MG63 (cell line): ENCODE measurements at places on chromosomes 5 and 9. TPM values are rescaled to one million over a fixed set of nuclear protein-coding genes. Genes with fewer than 3 reads are reported as not detected.
A peak's percentile ranks its signal among the peaks of the same experiment; 100 is the strongest.

PLAC8L1 gene
- total RNA-seq: not detected in 2 replicates

PCDHGB1 gene
- 0.59 and 1.3 TPM in 2 replicates for total RNA-seq

SPATA31A3 gene
- not detected in 2 replicates for total RNA-seq

IFNA14 gene
- total RNA-seq: not detected in 2 replicates

SPATA6L gene
- total RNA-seq: not detected in 2 replicates

SEMA6A gene
- total RNA-seq: not detected in 2 replicates

FOXD4L5 gene
- not detected in 2 replicates for total RNA-seq

DNA sequence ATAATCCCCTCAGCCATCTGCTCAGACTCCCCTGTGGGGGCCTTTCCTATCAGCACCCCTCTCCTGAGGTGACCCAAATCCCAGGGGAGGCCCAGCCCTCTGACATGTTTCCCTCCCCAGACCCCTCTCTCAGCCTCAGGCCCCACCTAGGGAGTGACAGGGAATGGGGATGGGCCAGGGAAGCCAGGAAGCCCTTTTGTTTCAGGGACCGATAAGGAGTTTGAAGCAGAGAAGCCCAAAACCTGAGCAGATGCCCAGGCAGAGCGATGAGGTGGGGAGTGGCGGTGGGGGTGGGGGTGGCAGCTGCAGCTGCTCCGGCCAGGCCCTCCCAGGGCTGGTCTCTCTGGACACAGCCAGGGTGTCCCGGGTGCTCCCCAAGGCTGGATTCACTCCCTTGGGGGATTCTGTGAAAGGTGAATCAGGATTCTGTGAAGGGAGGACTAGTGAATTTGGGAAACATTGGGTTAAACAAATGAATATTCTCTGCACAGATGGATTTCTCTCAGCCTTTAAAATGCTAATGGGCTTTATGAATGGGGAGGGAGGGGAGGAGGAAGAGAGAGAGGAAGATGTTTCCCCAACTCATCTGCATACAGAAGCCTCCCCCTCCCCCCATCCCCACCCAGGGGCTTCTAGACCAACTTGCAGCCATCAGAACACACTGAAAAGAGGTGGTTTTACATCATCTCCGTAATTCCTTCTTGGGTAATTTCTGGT lies 17.4 kb downstream of the AKNA start:
- DNase-seq: no peak

DNA sequence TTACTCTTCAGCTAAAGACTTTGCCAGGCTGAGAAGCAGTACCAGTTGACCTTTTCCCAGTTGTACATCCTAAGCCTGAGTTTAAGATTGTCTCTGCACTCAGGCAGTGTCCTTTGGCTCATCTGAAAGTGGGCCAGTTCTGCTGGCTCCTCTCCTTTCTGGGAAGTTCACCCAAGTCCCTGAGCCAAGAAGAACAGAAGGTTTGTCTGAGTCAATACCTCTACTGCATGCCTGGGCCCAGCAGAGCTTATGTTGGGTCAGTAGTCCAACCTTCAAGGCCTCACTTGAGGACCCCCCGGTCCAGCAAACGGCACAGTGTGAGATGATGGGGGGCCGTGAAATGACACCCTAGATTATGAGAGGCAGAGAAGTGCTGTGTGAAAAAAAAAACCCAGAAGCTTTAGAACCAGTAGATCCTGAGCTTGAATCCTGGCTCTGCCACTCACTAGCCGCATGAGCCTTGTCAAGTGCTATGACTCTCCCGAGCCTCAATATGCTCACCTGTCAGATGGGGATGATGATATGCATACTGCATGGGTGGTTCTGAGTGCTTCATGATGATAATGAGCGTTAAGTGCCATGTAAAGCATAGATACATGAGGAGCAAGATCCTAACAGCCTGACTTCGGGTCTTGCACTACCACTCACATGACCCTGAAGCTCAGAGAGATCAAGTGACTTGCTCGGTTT lies 156.0 kb downstream of the MACROH2A1 start:
- DNase-seq: peak; percentile 93

DNA sequence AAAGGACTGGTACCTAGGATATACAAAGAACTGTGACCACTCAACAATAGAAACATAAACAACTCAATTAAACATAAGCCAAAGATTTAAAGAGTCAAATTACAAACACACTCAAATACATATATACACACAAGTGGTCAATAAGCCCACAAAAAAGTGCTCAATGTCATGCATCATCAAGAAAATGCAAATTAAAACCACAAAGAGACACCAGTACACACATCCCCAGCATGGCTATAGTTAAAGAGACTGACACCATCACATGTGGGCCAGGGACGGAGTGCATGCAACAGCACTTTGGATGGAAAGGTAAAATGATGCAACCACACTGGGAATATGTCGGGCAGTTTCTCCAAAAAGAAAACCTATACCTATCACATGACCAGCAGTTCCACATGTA lies 89.7 kb downstream of the CAAP1 start:
- DNase-seq: no peak

GRCh38 chr5:170782438-170782837 lies 1.1 kb upstream of the GABRP start:
- DNase-seq: no peak

GRCh38 chr9:113307396-113307975 lies 4.3 kb upstream of the RNF183 start:
- no peak for DNase-seq

DNA sequence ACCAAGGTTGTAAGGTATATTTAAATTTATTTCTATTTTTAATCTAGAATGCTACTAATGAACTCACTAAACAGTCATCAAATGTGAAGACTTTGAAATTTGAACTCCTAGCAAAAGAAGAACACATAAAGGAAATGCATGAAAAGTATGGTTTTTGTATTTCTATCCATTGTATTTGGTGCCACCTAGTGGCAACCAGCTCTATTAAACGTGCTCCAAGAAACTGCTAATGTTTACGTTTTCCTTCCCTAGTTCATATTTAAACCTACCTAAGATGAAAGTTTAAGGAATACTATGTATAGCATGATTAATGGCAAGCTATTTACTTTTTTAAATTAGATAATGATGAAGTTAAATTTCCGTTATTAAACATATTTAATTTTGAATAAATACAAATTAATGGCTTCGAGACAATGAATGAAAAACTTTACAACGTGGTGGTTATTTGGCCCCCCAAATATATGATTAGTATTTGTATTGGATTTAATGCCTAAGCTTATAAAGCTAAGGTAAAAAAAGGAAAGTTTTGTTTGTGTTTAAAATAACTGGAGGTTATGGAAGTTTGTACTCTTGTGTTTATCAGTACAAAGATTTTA lies 115.9 kb upstream of the SH3GL2 start:
- no peak for DNase-seq

- DNase-seq: no peak
These were observed 268.6 kb downstream of the CDH10 start for GRCh38 chr5:24376210-24376609.

DNA sequence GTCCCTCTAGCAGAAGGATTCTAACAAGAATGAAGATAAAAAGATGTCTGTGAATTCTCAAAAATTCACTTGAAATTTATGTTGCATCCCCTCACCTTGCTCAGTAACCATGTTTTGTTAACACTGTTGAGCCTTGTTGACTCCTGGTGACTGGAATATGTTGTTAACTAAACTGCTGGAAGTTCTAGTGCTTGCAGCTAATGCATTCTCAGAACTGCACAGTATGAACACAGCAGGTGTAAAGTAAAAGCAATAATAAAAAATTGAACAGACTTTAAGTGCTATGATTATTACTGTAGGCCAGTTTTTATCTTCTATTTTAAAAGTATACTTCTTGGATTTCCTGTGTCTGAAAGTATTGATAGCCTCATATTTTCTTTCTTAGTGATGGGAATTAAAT lies 388.7 kb upstream of the PTPRD start:
- DNase-seq: no peak

DNA sequence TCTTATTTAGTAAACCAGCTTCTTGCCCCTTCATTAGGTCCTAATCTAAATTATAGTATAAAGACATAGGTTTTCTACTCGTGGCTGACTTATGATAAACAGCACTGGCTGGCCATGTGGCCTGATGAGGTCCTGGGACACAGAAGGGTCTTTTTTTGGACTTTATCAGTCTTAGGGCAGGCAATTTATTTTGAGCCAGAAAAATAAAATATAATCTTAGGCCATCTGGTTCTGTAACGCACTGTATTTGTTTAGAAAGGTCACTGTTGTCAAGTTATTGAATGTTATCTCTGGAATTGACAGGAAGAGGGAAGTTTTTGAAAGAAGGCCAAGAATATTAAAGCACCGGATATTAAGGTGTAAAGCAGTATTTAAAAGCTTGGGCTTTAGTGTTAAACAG lies 53.9 kb downstream of the RFX3 start:
- no peak for DNase-seq

DNA sequence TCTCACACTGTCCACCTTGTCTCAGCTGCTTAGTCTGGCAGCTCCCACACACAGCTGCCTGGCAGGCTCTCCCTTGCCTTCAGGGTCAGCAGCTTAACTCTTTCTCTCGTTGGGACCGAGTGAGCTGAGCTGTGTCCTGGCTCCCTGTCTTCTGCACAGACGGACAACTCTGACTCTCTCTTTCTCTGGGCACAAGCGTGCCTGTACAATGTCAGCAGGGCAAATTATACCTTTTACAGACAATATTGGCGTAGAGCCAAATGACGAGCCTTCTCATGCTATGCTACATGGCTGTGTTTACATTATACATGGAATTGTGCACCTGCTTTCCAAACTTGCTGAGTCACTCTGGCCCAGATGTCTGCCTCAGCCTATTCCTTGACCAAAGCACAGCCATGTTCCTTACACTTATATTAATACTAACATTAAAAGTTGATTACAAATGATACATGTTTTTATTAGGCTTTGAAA lies 188.6 kb downstream of the CYLC2 start:
- peak; percentile 36 for DNase-seq

DNA sequence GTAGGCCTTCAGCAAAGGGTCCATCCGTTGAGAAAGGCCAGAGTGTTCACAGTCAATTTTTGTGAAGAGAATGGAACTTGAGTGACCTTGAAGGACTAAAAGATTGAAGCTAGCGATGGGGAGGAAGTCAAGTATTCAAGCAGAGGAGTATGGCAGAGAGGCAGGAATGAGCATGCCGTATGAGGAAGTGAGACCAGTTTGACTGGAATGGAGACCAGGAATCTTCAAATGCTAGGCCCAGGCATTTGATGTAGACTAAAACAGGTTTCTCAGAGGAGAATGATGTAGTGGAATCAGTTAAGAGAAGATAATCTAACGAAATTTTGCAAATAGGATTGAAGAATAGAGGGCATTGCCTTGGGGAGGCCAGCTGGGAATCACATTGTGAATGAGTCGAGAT lies 90.4 kb upstream of the SEMA6A start:
- no peak for DNase-seq

DNA sequence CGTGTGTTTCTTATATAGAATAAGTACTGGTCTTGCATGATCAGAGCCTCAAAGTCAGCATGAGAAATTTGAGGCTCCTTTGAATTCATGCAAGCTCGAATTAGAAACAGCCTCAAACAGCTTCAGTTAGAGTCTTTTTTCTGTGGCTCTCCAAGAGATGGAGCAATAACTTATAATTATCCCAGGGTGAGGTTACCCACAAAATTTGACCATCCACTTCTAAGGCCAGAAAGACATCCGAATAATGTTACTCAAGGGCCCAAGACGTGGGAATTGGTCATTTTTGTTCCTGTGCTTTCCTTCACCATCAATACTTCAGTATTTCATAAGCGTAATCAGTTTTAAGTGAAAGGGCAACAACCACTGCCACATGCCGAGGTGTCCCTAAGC lies 89.7 kb downstream of the DAPK1 start:
- no peak for DNase-seq

DNA sequence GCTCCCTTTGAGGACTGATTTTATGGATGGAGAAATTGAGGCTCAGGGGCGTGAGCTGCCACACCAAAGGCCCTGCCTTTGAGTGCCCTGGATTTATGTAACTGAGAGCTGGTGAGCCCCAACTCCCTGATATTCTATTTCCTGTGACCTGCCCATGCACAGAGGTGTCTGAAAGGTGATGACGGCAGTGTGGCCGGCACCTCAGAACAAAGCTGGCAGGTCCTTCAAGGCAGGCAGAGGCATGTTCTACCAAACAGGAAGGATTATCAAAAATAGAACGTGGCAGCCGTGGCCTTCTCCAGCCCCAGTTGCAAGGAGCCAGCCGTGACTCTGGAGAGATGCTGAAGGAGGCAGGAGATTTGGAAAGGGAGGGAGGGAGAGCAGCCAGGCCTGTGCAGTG lies 36.2 kb downstream of the INSYN2B start:
- no peak for DNase-seq

- no peak for DNase-seq
These were observed 265.3 kb upstream of the GAS1 start for GRCh38 chr9:87212605-87213021.

DNA sequence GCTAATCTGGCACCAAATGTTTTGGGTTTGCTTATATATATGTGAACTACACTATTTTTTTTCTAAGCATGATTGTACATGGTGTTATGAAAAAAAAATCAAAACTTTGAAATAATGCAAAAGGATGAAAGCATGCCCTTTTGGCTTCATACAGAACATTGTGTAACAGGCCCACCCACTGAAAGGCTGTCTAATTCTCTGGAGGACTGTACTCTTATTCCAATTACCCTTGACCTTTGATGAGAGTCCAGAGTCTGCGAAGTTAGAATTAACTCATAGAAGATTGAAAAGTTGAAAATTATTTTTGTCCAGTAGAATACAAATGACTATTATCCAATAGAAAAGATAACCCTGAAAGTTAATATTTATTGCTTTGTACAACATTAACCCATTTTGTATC lies 117.4 kb downstream of the ADAMTS12 start:
- no peak for DNase-seq

DNA sequence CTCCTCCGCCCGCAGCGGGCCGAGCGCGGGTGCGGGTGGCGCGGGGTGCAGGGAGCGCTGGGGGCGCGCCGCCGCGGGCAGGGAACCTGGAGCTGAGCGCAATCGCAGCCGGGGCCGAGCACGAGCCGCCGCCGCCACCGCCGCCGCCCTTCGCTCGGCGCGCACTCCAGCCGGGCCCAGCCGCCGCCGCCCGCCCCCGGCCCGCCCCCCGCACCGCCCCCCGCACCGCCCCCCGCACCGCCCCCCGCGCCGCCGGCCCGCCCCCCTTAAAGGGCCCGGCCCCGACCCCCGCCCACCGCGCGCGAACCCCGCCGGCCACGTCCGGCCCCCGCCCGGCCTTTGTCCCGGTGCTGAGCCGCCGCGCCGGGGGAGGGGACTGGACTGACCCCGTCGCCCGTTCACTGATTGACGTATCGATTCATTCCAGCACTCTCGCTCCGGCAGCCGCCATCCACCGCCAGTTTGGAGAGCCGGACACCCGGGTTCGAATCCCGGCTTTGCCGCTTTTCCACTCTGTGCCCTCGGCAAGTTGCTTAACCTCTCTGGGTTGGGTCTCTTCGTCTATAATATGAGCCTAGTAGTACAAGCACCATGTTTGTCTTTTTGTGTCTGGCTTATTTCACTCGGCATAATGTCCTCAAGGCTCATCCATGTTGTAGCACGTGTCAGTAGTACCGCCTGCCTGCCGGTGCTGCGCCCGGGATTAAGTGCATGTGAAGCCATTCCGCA lies at the start of gene SH3PXD2B:
Gene SH3PXD2B (minus strand): TSS at position 168 of the 729 bp plus-strand sequence. CDS start 173 bp downstream, outside the sequence.
- DNase-seq: peak; percentile 88

- no peak for DNase-seq
These were observed 122.3 kb upstream of the CDH10 start for GRCh38 chr5:24767086-24767485.

GRCh38 chr5:164581889-164582288 lies 1076.5 kb downstream of the MAT2B start:
- no peak for DNase-seq
